ENCODE measurements at places on chromosomes 4 and X. TPM values are rescaled to one million over a fixed set of nuclear protein-coding genes. Genes with fewer than 3 reads are reported as not detected.

DNA sequence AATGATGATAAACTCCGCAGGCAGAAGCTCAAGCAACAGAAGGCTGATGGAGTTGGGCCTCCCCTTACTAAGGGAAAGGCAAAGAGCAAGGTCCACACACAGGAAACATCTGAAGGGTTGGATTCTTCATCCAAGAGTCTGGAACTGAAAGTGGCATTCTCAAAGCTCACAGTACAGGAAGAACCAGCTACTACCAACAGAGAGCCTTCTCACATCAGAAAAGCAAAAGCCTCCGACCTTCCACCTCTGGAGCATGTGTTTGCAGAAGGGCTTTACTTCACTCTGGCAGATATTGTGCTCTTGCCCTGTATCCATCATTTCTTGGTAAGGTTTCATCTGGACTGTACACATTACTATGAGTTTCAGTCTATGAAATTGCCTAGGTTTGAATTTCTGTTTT is 10.6 kb downstream of the GSTCD start:
- no peak for DNase-seq

GRCh38 chr4:3338976-3339531 is 46.2 kb downstream of the RGS12 start:
- no peak for DNase-seq

NMU gene
- polyA plus RNA-seq, result 11.6 TPM

SLC6A14 gene
- 0.07 TPM for polyA plus RNA-seq
